ENCODE measurements at places on chromosomes 6 and 20.

- DNase-seq = no peak
These were observed 186.7 kb downstream of the PTPRK start for GRCh38 chr6:128333581-128334223.

GRCh38 chr6:38570750-38571149 lies 69.0 kb downstream of the BTBD9 start:
- DNase-seq = peak; percentile 27

DNA sequence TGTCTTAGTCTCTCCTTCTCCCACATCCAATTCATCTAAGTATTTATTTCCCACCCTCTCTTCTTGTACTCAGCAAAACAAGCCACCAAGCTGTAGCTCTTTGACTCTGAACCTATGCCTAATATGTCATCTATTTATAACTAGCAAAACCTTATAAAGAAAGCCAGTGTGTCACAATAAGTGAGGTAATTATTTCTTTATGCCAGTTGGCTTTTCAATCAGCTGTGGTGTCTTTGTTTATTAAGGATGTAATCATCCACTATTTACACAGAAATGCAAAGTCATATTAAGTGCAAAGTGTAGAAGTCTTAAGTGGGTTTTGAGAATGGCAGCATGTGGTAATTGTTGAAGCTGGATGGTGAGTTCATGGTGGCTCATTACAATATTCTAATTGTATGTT lies 215.2 kb upstream of the HTR1E start:
- no peak for DNase-seq

- peak; percentile 57 for DNase-seq
These were observed 30.7 kb downstream of the TRAM2 start for GRCh38 chr6:52546192-52546591.

DNA sequence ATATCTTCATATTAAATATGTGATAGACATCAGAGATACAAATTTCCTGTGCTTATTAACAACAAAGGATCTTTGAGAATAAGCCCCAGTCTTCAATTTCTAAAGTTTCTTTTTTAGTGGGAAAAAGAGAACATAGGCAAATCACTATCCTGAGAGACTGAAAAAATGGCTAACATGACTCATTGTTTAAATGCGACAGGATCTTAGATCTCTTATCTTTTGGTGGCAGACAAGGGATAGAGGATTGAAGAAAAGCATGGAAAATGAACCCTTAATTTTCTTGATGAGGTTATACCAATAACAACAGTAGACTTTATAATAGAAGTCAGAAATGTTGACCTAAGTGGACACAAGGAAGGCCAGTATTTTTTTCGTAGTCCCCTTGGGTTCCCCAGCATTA lies 178.6 kb upstream of the MAP3K7 start:
- no peak for DNase-seq

- DNase-seq = no peak
These were observed 38.1 kb downstream of the HTR1B start for GRCh38 chr6:77425216-77425615.

DNA sequence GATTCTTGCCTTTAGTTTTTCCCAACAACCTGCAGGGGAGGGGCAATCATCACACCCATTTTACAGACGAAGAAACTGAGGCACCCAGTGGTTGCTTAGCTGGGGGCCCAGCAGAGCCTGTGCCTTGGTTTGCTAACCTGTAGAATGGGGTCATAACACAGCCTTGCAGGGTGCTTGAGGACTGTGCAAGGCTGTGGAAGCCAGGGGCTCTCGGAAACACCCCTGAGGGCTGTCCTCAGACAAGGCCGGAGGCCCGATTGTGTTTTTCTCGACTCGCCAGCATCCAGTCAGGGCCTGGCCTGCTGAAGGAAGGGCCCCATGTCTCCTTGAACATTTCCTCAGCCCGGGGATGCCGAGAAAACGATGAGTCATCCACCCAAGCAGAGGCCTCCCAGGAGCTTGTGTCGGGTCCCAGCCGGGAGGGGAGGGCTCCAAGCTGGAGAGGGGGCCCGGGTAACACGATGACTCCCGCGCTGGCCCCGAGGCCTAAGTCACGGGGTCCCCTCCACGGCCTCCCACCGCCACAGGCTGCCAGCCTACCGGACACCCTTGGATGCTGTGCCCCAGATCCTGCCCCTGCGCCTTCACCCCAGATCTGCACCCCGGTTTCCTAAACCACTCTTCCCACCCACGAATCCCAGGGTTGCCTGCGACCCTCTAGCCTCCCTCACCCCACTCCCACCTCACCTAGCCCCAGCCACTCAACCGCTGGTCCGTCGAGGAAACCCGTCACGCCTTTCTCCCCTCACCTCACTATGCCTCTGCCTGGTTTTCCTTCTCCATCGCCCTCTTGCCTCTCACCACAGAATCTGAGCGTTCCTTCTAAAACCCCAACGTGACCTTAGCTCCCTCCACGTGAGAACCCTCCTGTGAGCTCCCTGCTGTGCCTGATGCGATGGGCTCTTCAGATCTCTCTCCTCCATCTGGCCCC lies 10.6 kb downstream of the NOL4L start:
- DNase-seq = no peak

DNA sequence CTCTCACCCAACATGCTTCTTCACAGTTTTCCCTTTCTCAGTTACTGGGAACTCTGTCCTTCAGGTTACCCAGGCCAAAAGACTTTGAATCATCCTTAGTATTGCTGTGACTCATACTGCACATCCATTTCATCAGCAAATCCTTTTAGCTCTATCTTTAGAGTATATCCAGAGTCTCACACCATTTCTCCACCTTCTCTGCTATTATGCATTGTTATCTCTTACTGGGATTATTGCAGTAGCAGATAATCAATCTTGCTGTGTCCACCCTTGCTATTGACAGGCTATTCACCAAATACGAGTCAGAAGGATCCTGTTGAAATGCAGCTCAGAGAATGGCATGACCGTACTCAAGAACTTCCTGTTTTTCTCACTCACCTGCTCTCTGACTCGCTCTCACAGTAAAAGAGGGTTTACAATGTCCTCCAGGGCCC lies 57.3 kb downstream of the BCKDHB start:
- DNase-seq = peak; percentile 45

- DNase-seq = no peak
These were observed 9.3 kb upstream of the NTSR1 start for GRCh38 chr20:62699296-62699695.

- DNase-seq = no peak
These were observed 23.5 kb downstream of the TAF4 start for GRCh38 chr20:62042025-62042820.

GRCh38 chr6:149458806-149459205 lies 26.0 kb downstream of the ZC3H12D start:
- no peak for DNase-seq

DNA sequence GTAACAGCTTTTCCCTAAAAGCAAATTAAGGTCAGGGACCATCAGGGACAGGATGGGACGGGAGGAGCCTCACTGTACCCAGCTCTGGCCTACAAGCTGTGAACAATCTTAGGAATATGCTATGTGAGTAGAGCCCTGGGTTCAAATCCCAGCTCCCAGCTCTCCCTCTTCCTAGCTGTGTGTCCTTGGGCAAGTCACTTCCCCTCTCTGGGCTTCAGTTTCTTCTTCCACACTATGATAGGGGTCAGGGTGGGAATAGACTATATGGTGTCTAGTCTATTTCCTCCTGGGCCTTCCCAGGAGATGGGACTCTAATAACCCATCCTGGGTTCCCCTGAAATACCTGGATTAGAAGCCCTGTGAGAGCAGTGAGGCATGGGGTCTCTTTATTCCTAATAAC lies 41.6 kb downstream of the CPNE5 start:
- no peak for DNase-seq

DNA sequence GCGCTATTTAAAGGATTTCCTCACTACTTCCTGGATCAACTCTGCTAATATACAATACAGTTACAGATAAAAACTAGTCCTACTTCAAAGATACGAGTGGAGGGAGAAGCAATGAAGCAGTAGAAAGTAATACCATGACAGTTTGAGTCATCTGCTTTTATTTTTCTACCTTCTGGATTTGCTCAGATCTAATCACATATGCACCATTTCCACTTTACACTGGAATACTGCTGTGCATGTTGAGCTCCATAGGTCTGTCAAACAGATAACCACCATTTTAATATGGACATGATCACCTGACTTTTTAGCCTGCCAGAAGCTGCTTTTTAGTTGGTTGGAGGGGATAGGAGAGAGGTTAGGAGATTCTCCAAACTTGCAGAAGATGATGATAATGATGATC lies 92.5 kb downstream of the MMUT start:
- no peak for DNase-seq

GRCh38 chr6:79670789-79671188 lies 39.7 kb downstream of the SH3BGRL2 start:
- no peak for DNase-seq

DNA sequence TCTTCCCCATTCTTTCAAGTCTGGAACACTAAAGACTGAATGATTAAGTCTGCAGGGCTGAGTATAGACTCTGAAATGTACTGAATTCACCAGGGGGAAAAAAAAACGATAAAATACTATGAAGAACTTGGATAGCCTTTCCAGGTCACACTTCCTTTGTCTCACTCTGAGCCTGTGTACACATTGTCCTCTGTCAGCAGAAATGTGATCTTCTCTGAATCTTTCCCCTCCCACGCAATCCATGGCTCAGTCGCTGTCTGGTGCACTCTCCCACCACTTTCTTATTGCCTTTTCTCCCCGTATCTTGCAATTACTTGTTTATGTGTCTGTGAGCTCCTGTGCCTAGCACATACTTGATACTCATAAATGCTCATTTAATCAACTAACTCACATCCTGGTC lies 212.6 kb upstream of the RSPO3 start:
- DNase-seq = no peak

GRCh38 chr6:33694977-33695376 lies 16.5 kb downstream of the UQCC2 start:
- DNase-seq = no peak

DNA sequence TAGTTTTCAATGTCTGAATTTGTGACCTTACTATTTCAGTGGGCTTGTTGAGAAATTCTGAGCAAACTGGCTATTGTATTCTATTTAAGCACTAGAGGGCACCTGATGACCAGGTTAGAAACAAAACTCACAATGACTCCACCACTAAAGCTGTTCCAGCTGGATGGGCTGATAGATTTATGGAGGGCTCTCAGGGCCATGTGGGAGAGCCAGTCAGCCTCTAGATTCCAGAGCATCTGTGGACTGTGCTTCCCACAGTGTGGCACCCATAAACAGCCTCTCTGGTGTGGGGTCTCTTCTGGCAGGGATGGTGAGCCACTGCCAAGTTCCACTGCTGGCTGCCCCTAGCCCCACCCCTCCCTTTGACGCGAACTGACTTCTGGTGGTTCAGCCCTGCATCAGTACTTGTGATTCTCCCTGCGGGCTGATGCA lies 29.2 kb downstream of the C6orf58 start:
- DNase-seq = peak; percentile 3

- no peak for DNase-seq
These were observed 540 bp upstream of the RBM24 start for GRCh38 chr6:17280552-17281090.

GRCh38 chr6:41734666-41735426 lies 562 bp downstream of the TFEB start:
- DNase-seq = peak; percentile 92

DNA sequence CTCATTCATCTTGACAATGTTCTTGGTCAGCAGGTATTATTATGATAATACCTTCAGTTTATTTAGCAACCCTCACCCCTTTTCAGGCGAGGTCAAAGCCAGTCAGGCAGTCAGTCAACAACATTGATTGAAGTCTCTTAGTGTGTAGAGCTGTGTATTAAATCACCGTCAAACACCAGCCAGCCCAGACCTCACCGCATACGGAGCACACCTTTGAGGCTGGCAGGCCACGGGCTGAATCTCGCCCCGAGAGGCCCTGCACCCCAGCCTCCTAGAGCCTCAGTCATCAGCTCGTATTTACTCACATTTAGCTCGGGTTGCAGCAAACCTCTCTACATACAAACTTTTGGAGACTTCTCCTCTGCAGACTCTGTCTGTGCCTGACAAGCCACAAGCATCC lies 36.0 kb upstream of the FOXA2 start:
- DNase-seq = no peak

- DNase-seq = no peak
These were observed 211.0 kb upstream of the RIMS1 start for GRCh38 chr6:71675386-71675785.

DNA sequence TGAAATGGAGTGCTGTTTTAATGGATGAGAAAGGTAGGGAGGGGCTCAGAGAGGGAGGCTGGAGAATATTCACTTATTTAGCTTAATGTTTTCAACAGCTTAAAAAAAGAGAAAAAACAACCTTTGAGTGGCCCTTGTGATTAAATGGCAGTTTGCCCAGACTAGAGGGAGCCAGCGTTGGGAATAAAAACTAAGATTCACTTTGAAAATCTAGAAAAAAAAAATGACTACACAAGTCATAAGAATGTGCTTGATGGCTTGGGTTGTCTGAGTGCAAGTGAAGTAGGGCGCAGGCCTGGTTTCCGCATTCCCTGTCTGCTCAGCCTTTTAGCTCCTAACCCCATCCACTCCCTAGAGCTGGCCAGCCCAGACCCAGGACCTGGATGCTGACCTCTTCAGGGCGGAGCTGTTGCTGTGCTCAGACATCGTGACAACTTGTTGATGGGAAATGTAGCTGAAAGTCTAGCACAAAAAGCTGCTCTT lies 28.9 kb downstream of the UTRN start:
- DNase-seq = no peak

DNA sequence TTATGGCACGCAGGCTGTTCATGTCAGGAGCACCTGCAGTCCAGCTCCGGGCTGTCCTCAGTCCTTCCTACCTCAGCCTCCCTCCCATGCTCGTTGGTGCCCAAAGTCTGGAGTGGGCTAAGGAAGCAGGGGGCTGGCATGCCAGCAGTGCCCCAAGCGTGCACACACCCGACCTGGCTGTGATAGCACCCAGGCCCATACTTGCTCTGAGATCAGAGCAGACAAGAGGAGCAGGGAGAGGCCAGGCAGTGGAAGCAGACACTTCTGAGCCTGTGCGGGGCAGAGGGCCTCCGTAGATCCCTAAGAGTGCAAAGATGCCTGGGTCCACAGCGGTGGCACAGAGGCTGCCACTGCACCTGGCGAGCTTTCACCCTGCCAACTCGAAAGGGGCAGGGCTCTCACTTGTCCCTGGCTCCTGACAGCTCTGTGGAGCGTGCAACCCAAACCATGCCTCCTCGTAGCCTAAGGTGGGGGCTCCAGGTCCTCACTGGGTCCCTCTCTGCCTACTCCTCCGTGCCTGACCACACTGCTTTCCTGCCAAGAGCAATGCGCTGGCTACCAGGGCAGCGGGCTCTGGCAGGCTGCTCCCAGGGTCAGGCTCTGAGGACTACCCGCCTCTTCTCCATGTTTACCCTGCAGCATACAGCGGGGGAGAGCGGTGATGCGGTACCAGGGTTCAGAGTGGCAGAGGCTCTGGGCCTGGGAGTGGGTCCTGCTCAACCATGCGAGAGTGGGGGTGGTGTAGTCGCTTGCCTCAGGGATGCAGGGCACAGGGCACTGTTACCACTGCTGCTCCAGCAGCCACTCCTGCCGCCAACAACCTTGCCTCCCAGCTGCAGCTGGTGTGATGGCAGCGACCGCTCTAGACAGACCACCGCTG lies 59.5 kb downstream of the MANEA start:
- no peak for DNase-seq

GRCh38 chr6:37990762-37991525 lies 171.4 kb downstream of the ZFAND3 start:
- no peak for DNase-seq
